ENCODE measurements at places on chromosomes 4 and X. TPM values are rescaled to one million over a fixed set of nuclear protein-coding genes. Genes with fewer than 3 reads are reported as not detected.

- no peak for DNase-seq
Observed at GRCh38 chr4:52926196-52926974, 64.3 kb downstream of the RASL11B start.

ETDB gene
- polyA plus RNA-seq, result not detected

GRCh38 chrX:11724122-11725017 is 33.7 kb upstream of the MSL3 start:
- no peak for DNase-seq

DNA sequence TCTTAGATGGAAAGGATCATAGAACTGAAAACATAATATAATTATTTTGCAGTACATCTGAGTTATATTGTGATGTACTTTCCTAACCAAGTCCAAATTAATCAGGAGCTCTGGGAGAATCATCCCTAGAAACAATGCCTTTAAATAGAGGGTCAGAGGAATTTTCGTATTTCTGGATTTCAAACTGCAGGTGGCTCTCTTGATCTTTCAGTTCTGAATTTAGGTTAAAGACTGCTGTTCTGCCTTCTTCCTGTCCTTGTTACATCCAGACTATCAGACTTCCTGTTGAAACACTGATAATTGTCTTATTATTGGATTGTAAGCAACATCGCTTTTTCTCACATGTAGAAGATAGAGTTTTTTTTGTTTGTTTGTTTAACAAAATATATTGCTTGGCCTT is 142.7 kb downstream of the RPA4 start:
- no peak for DNase-seq
